H1 (cell line): ENCODE measurements at places on chromosomes 13 and 19. TPM values are rescaled to one million over a fixed set of nuclear protein-coding genes. Genes with fewer than 3 reads are reported as not detected.

CGB8 gene
- 0.09 and 0.22 TPM in 2 replicates for polyA plus RNA-seq

- no peak for DNase-seq
Observed at GRCh38 chr13:24900507-24900906, 136.5 kb downstream of the RNF17 start.

CYSLTR2 gene
- polyA plus RNA-seq = not detected in 2 replicates

LRRC8E gene
- polyA plus RNA-seq = 2.7 and 2.8 TPM in 2 replicates

- peak; percentile 100 for DNase-seq
Observed at GRCh38 chr19:45817010-45817724, 2.1 kb upstream of the RSPH6A start.

TMPRSS9 gene
- 0.15 and 0.33 TPM in 2 replicates for polyA plus RNA-seq

- no peak for DNase-seq
Observed at GRCh38 chr13:110944121-110944967, 29.5 kb upstream of the ANKRD10 start.

GRCh38 chr13:37023871-37024270 is 23.3 kb downstream of the EXOSC8 start:
- DNase-seq = no peak

- DNase-seq = no peak
Observed at GRCh38 chr13:20148501-20149183, 12.2 kb downstream of the GJA3 start.

KIR2DL3 gene
- not detected in 2 replicates for polyA plus RNA-seq

ZNF575 gene
- 0.05 and 0.16 TPM in 2 replicates for polyA plus RNA-seq

GRCh38 chr13:30268673-30269072 is 38.7 kb downstream of the KATNAL1 start:
- DNase-seq = no peak

DNA sequence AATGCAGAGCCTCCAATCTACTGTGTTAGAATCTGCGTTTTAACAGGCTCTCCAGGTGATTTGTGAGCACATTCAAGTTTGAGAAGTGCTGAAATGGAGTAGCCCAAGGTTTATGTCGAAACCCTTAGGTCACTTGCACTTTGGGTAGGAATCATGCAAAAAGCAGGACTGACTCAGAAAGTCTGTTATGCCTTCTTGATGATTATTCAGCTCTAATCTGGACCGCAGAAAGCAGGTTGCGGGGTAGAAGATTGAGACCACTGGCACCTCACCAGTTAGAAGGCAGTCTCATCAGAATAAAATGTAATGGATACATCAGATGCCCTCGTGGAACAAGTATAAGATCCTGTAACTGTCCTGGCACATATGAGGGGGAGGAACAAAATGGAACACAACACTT is 326.3 kb downstream of the DCLK1 start:
- DNase-seq = no peak

GRCh38 chr13:51524829-51525566 is 59.3 kb upstream of the WDFY2 start:
- no peak for DNase-seq

RNF225 gene
- polyA plus RNA-seq = 0.17 TPM in 2 replicates

GRCh38 chr13:80924596-80924995 is 583.7 kb upstream of the SPRY2 start:
- no peak for DNase-seq

- no peak for DNase-seq
Observed at GRCh38 chr19:48123907-48124651, 13.5 kb upstream of the PLA2G4C start.

GRCh38 chr19:51181913-51182419 is 39.9 kb downstream of the SIGLEC7 start:
- no peak for DNase-seq

- no peak for DNase-seq
Observed at GRCh38 chr19:33241530-33242101, 16.0 kb upstream of the SLC7A10 start.

PROZ gene
- polyA plus RNA-seq = 0.05 TPM in 1 of 2 replicates, not detected in the other

DNA sequence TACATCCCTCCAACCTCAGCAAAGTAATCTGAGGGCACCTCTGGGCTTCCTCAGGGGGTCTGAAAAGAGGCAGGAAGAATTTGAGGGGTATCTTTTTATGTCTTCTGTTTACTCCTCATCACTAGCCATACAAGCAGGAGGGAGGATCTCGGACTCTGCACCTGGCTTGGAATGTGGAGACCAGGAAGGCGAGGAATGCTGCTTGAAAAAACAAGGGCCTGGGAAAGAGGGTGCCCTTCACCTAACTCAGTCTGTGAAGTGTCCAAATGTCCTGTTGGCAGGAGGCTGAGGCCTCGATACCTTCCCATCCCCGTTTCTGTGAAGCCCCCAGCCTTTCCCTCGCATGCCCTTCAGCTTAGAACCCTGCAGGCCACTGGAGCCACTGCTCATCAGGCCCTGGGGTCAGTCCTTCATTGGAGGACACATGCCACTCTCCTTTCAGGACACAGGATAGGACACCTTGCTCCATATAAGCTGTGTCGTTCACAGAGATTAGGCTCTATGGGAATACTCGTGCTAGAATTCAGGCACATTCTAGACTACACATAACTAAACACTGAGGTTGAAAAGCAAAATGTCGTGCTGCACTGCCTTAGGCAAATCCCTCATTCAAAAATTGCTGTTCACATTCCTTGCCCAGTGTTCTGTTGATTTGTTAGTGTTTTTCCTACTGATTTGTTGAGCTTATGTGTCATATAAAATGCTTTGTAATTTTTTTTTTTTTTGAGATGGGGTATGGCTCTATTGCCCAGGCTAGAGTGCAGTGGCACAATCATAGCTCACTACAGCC is 49.7 kb downstream of the ESD start:
- no peak for DNase-seq

SMIM44 gene
- polyA plus RNA-seq = not detected in 2 replicates

DNA sequence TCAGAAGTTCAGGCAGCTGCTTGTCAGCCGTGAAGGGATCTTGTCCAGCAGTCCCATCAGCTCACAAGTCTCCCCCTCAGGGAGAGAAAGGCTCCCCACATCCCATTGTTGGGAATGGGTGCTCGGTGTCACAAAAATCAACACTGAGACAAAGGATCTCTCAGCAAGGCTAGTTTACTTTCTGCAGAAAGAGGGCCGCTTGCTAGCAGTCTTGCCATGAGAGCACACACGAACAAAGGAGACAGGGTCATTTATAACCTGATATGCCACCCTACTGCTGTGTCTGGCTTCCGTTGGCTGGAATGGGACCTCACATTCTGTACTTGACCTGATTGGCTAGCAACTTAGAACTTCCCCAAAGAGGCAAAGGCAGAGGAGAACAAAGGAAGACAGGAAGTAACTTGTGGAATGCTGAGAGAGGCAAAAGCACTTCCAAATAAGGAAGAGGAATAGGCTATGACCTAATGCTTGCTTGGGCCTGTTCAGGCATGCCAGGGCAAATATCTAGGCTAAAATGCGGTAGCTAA is 8.7 kb upstream of the IGFL3 start:
- peak; percentile 53 for DNase-seq

GRCh38 chr19:40366697-40367561 is 18.4 kb downstream of the PLD3 start:
- peak; percentile 44 for DNase-seq

OXGR1 gene
- polyA plus RNA-seq = 1.1 and 1.8 TPM in 2 replicates

- no peak for DNase-seq
Observed at GRCh38 chr13:110937511-110938285, 22.8 kb upstream of the ANKRD10 start.

ANKRD24 gene
- polyA plus RNA-seq = 7.6 and 15.1 TPM in 2 replicates

SEMA6B gene
- 31.3 and 54.9 TPM in 2 replicates for polyA plus RNA-seq

GRCh38 chr13:34349091-34349722 is 531.3 kb downstream of the RFC3 start:
- DNase-seq = no peak
